ENCODE measurements at places on chromosomes 5 and 9. TPM values are rescaled to one million over a fixed set of nuclear protein-coding genes. Genes with fewer than 3 reads are reported as not detected.

DNA sequence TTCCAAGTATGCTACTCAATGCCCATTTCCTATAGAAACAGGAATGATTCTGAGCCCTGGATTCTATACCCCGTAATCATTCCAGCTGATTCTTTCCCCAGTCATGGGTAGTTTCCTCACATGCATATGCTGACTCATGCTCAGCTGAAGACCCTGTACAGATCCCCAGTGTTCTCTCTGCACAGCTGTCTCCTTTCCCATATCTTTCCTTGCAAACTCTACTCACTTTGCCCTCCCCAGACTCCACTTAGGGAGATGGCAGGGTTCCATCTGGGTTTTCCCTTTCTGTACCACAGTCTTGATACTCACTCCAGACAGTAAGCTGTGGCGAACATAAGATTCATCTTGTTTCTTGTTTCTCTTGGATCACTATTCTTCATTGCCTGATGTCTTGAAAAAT is 357.6 kb downstream of the RAB3C start:
- no peaks in the 10 kb centered on the region for H3K27me3 ChIP-seq
- no peak overlapping the region for H3K4me3 ChIP-seq
- no peaks in the 10 kb centered on the region for H3K4me1 ChIP-seq
- no peak for DNase-seq

GRCh38 chr5:167008705-167009104 is 1282.7 kb upstream of the WWC1 start:
- no peaks in the 10 kb centered on the region for H3K27me3 ChIP-seq
- no peak overlapping the region for H3K4me3 ChIP-seq

Gene GPR151
- not detected for total RNA-seq

Gene MBLAC2
- total RNA-seq: 4.5 TPM

- H3K36me3 ChIP-seq: no peaks in the 10 kb centered on the region
- DNase-seq: no peak
- H3K4me1 ChIP-seq: no peaks in the 10 kb centered on the region
- H3K27ac ChIP-seq: no peak overlapping the region
- H3K4me3 ChIP-seq: no peak overlapping the region
Measured at GRCh38 chr9:79000230-79001002, 571.3 kb upstream of the TLE4 start.

- H3K4me3 ChIP-seq: no peak overlapping the region
- no peaks in the 10 kb centered on the region for H3K4me1 ChIP-seq
- peak; percentile 45 for DNase-seq
- no peaks in the 10 kb centered on the region for H3K27me3 ChIP-seq
Measured at GRCh38 chr5:157994906-157995519, 136.1 kb upstream of the CLINT1 start.

Gene PCDHGB4
- 10.5 TPM for total RNA-seq

- no peaks in the 10 kb centered on the region for H3K36me3 ChIP-seq
- no peak for DNase-seq
- no peaks in the 10 kb centered on the region for H3K4me1 ChIP-seq
- no peak overlapping the region for H3K4me3 ChIP-seq
Measured at GRCh38 chr9:94826644-94827410, 100.3 kb downstream of the AOPEP start.

DNA sequence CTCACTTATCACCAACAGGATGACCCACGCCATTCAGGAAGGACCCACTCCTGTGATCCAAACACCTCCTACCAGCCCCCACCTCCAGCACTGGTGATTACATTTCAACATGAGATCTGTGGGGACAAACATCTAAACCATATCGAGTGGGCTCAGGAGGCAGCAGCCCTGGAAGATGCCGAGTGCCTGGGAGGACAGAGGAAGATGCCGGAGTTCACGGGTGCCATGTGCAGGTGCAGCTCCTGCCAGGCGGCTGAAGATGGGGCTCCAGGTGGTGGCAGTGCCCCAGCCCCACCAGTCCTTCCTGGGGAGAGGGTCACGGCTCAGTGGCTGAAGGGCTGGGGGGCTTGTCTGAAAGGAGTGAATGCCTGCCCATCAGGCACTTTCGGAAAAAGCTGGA is 6.1 kb upstream of the CEP72 start:
- H3K4me3 ChIP-seq: no peak overlapping the region
- H3K27ac ChIP-seq: no peak overlapping the region
- no peaks in the 10 kb centered on the region for H3K36me3 ChIP-seq
- DNase-seq: no peak
- H3K27me3 ChIP-seq: peaks cover 65% of the 10 kb centered on the region
- H3K4me1 ChIP-seq: no peaks in the 10 kb centered on the region

- no peak overlapping the region for H3K27ac ChIP-seq
- no peaks in the 10 kb centered on the region for H3K4me1 ChIP-seq
- H3K27me3 ChIP-seq: no peaks in the 10 kb centered on the region
Measured at GRCh38 chr5:61277190-61277589, 54.9 kb upstream of the ZSWIM6 start.

- H3K27ac ChIP-seq: no peak overlapping the region
- DNase-seq: no peak
- no peaks in the 10 kb centered on the region for H3K36me3 ChIP-seq
- no peak overlapping the region for H3K4me3 ChIP-seq
Measured at GRCh38 chr5:169956126-169956525, 24.2 kb downstream of the INSYN2B start.

Gene SLC6A18
- total RNA-seq: not detected

DNA sequence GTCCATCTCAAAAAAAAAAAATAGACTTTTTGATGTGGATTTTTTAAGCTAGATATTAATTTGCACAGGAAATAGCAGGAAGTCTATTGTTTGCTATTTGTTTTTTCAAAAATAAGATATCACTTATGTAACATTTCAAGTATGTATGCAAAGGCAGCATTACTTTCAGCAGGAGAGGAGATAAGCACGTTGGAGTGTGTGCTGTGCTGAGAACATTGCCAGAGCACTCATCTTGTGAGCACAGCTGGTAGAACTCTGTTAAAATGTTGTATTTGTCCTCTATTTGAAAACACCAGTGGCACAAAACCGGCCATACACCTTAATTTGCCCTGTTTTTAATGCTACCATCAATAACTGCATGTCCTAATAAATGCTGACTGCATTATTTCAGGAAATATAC is 1061.9 kb upstream of the CDH18 start:
- H3K4me3 ChIP-seq: no peak overlapping the region
- H3K36me3 ChIP-seq: no peaks in the 10 kb centered on the region
- no peaks in the 10 kb centered on the region for H3K4me1 ChIP-seq
- H3K27me3 ChIP-seq: no peaks in the 10 kb centered on the region
- no peak for DNase-seq

Gene SEMA5A
- 25.9 TPM for total RNA-seq

Gene PFDN1
- total RNA-seq: 93.4 TPM

Gene TAF1L
- not detected for total RNA-seq

Gene HNRNPH1
- 621 TPM for total RNA-seq

Gene PRR7
- 0.48 TPM for total RNA-seq

GRCh38 chr9:133532937-133533668 is 1.4 kb upstream of the ADAMTSL2 start:
- no peak overlapping the region for H3K4me3 ChIP-seq
- no peaks in the 10 kb centered on the region for H3K36me3 ChIP-seq
- no peak for DNase-seq
- no peak overlapping the region for H3K27ac ChIP-seq

Measured in breast epithelium (tissue), 4 donors.